ENCODE measurements at places on chromosomes 5 and 9. TPM values are rescaled to one million over a fixed set of nuclear protein-coding genes. Genes with fewer than 3 reads are reported as not detected.
A peak's percentile ranks its signal among the peaks of the same experiment; 100 is the strongest.

GRCh38 chr9:35852876-35853865, 17.0 kb downstream of the OR13J1 start:
- DNase-seq: peak; percentile 81

GRCh38 chr9:133362359-133363044, 6.2 kb downstream of the SURF2 start:
- no peak for DNase-seq

GRCh38 chr5:65459995-65460394, 21.7 kb downstream of the ADAMTS6 start:
- DNase-seq: no peak

DNA sequence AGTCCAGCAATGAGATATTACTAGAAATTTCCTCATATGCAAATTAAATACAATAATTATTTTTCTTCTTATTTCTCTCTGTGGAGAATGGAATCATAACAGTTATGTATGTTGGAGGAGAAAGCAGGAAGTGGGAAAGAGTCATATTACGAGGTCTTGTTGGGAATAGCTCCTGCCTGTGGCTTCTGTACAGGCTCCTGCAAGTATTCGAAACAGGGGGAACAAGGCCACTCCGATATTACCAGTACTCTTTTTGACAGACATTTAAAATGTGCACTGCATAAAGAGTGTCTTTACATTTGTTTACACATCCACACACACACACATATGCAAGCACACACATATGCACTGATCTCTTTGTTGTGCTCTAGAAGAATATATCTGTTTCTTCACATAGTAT, 812.0 kb upstream of the ZNF608 start:
- DNase-seq: no peak

DNA sequence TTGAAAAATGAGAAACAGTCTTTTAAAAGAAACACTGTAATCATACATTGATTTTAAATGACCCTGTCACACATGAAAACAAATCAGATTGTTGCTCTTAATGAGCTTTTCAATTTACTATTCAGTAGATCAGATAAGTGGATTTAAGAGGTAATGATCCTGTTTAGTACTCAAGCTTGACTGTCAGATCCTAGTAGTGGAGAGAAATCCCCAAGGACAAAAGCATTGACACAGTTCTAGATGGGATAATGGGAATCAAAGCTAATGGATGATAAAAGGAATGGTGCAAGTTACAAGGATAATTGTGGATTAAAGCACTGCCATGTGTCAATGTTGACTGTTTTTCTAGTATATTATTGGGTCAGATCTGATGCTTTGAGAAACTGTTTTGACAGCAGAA, 142.3 kb upstream of the TLX3 start:
- no peak for DNase-seq

NRARP gene
- 28.5 TPM for total RNA-seq

DNA sequence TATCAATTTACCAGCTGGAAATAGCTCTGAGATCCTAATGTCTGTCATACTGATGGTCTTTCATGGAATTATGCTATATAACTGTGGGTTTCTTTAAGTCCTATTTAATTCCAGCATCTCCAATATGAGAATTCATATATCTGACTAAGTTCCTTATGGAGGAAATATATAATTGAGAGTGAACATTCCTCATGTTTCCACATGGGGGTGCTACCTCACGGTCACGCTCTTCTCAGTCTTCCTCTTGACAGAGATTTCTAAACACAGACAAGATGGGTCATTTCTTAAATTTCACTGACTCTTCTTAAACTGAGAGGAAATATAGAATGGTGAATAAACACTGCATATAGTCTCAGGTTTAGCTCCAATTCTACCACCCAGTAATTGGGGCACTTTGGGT, 212.1 kb downstream of the SLF1 start:
- DNase-seq: no peak

BARHL1 gene
- total RNA-seq: not detected

DNA sequence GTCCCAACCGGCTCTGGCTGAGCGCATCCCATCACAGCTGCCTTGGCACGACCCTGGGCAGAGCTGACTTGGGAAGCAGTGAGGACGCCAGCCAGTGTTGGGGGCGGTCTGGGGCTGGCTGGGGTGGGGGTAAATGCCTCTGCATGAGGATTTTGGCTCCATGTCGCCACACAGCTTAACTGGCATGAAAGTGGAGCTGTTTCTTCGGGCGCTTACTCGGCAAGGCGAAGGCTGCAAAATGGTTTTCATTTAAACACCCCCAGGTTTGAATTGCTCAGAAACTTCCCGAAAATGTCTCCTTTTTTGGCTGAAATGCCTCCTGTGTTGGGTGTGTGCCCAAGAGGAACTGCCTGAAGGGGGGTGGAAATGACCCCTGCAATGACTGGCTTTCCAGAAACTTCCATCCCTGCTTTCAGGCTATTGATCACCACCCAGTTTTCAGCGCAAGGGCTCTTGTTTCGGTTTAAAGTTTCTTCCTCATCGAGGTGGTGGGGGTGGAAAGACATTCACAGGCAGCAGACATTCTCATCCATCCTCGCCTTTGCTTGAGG, 38.3 kb downstream of the PTGES start:
- DNase-seq: no peak

DNA sequence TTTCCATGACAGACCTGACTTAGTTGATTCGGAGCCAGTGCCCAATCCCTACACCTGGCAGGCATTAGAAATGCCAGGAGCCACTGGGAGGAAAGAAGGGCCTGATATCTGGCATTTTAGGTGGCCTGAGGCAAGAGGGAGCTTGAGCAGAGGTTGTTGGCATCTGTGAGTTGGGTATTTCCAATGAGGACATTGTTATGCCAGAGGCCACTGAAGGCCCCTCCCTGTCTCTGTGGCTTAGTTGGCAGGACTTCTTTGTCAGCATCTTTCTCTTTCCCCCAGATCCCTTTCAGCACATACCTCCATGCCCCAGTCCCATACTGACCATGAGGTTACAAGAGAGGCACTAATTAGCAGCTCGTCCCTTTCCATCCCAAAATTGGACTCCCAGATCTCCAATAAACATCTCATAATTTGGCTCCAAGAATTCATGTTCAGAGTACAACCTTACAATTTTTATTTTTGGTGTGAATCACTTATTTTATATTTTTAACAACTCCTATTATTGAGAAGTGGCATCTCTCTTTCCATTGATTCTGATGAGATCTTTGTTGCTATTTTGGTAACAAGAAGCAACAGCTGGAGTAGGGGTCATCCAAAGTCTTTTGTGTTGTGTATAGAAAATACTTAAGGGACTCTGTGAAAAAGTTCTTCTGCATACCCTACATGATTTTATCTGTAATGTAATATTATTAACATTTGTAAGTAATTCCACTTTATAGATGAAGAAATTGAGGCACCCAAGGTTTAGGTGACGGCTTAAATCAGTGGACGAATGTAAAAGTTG, 68.6 kb upstream of the MAP3K1 start:
- DNase-seq: no peak

- DNase-seq: no peak
These were observed 21.8 kb upstream of the BARX1 start for GRCh38 chr9:93976973-93977372.

DNA sequence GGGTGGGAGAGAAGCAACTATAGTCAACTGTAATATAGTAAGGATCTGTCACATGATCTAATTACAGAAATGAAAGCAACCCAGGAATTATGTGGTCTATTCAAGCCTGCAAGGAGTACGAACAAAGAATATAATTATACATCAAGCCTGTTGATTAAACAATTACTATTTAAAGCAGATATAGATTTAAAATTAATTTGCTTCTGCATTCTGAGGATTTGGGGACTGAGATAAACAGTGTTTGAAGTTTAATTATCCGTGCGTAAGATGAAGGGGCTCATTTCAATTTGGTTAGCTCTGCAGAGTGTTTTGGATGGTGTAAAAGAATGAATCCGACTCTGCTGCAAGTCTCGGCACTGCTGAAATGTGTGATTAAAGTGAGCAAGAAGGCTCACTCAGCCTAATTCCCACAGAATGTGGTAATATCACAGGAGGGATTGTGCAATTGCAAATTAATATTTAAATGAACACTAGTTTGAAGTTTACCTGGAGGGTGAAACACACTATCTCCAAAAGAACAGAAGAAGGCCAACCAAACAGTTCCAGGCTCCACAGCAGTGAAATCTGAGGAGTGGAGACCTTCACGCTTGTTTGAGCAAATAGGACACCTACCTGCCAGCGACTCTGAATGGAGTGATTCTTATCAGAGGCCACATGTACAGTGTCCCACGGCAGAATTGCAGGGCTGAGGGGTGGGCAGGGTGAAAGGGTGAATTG, 420.6 kb upstream of the SLC30A5 start:
- no peak for DNase-seq

DNA sequence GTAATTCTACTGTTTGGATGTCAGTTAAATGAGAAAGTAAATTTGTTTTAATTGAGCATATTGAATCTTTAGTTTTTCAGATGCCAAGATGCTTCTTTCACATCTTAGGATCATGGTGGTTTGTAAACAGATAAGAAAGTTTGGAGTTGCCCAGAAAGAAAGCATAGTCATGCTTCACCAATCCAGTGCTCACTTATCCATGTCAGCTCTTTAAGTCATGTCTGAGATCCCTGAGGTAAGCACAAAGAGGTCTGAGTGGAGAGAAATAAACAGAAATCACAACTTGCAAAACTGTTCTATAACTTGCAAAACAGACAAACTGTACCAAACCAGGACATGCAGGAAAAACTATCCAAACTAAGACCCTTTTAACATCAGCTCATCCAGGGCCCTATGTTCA, 87.7 kb downstream of the OSTF1 start:
- DNase-seq: no peak

- DNase-seq: no peak
These were observed 171.0 kb downstream of the RMI1 start for GRCh38 chr9:84151640-84152039.

DNA sequence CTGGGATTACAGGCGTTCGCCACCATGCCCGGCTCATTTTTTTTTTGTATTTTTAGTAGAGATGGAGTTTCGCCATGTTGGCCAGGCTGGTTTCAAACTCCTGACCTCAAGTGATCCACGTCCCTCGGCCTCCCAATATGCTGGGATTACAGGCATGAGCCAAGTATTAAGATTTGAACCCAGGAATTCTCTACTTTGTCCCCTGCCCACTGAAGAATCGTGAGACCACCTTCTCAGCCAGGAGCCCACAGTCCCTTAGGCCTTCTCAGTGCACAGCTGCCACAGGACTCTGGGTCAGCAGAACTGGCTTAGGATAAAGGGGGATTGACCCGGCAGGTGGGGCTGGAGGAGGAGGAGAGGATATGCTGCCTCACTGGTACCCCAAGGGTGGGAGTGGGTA, 13.4 kb downstream of the OLFML2A start:
- DNase-seq: peak; percentile 72

GRCh38 chr5:28380167-28380566, 1341.8 kb upstream of the CDH9 start:
- no peak for DNase-seq

DNA sequence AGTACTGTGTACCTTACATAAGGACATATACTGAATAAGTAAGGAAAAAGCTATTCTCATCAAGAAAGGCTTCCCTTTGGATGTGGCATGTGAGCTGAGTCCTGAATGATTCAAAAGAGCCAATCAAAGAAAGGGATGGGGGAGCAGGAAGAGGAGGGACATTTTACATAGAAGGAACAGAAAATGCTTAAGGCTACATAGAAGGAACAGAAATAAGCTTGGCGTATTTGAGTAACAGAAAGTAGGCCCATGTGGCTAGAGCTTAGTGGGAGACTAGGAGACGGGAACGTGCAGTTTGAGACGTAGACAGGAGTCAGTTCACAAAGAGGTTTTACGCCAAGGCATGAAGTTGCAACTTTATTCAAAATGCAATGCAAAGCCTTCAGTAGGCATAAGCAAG, 126.3 kb downstream of the CEMIP2 start:
- DNase-seq: no peak

GRCh38 chr9:108755979-108756378, 99.8 kb downstream of the ACTL7B start:
- no peak for DNase-seq

- no peak for DNase-seq
These were observed 38.3 kb downstream of the TRIO start for GRCh38 chr5:14181299-14181968.

CD74 gene
- 573 TPM for total RNA-seq

TSPAN17 gene
- 16.2 TPM for total RNA-seq

OBP2B gene
- 13.0 TPM for total RNA-seq

DNA sequence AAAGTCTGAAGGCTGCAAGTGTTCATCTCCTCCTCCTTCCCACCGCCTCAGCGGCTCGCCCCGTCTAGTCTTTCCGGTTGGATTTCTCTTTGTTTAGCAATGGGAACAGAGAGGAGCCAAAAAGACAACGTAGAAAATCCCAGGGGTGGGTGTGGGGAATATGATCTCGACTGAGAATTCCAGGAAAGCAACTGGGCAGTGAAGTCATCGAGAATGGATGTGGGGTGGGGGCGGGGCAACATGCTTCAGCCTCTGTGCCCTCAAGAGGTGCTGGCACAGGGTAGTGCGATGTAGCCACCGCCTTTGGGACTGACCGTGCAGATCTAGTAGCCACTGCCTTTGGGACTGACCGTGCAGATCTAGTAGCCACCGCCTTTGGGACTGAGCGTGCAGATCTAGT, 12.9 kb downstream of the MSX2 start:
- DNase-seq: no peak

DNA sequence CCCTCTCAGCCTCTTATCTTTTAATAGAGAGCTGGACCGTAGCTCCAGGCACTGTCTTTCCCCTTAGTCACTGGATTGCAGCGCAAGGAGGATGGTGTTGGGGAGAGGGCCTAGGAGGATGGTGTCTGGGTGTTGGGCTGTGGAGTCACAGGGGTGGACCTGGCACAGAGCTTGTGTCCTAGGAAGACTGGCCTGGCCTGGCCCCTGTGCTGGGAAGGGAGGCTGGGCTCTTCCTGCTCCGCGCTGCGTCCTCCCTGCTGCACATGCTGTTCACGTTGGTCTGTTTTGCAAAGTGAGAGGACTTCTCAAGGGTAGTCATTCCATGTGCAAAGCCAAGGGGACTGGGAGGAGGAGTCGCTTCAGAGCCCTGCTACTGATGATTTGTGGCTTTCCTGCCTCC, 123.9 kb downstream of the EHMT1 start:
- no peak for DNase-seq

- DNase-seq: no peak
These were observed 312.2 kb downstream of the EPB41L4A start for GRCh38 chr5:112106878-112107277.

DNA sequence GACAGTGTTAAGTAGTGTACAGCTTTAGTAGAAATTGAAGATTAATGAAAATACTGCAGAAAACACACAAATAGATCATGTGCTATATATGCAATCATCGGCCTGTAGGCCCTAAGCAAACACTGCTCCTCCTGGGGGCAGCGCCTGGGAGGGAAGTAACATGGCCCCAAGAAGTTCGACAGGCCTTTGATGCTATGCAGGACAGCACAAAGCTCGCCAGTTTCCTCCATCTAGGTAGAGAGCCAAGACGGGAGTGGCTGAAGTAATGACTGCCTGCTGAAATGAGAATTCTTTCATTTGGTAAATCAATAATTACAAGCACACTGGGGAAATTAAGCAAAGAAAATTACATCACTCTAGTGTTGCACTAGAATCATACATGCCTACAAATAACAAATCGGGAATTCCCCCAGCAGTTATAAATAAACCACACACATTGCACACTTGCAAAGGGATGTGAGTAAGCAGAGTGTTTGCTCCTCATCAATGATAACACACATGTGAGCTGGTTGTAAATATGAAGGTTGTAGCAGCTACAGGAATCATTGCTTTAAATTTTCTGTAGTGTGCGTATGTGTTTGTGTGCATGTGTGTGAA, 219.9 kb upstream of the NFIL3 start:
- no peak for DNase-seq

GRCh38 chr9:123378956-123379660, 23.1 kb downstream of the CRB2 start:
- no peak for DNase-seq

PCDHGB3 gene
- 3.4 TPM for total RNA-seq

Measured in lower leg skin (tissue), 4 donors.